ENCODE measurements at places on chromosomes 5 and 9.

- DNase-seq, result peak; percentile 53
Observed at GRCh38 chr5:171419688-171420430, 412 bp downstream of the FGF18 start.

GRCh38 chr9:133938086-133938485 lies 54.0 kb downstream of the VAV2 start:
- no peak for DNase-seq

GRCh38 chr5:88680253-88681132 lies 202.5 kb downstream of the MEF2C start:
- DNase-seq, result peak; percentile 34

DNA sequence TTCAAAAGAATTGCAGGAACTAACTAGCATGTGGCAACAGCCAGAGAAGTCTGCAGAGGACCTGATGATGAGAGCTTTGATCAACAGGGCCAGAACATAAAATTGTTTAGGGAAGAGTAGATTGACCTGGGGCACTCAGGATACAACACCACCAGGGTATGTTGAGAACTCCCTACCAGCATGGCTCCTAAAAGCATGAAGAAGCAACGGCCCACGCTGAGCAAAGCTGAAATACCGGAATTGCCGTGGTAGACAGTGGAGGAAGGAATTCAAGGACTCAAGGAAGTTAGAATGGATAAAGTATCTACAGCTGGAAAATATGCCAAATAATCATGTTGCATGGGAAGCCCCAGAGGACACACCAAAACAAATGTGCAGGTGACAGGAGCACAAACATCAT lies 31.6 kb downstream of the DROSHA start:
- DNase-seq, result no peak

- DNase-seq, result no peak
Observed at GRCh38 chr5:180156141-180156540, 52.9 kb downstream of the RASGEF1C start.

DNA sequence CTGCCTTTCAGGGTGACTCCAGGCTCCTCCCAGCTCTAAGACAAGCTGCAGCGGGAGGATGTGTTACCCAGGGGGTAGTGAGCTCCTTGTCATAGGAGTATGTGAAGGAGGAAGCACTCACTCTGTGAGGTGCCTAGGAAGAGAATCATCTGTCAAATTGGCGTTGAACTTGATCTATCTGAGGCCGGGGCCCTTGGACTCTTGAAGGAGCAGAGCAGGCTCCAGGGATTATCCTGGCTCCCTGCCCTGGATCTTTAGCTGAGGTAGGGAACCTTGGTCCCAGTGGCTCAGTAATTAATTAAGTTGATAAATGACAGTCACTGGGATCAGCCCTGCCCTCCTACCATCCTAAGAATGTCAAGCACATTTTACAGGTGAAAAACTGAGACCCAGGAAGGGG lies 15.5 kb downstream of the ADGRD2 start:
- no peak for DNase-seq

DNA sequence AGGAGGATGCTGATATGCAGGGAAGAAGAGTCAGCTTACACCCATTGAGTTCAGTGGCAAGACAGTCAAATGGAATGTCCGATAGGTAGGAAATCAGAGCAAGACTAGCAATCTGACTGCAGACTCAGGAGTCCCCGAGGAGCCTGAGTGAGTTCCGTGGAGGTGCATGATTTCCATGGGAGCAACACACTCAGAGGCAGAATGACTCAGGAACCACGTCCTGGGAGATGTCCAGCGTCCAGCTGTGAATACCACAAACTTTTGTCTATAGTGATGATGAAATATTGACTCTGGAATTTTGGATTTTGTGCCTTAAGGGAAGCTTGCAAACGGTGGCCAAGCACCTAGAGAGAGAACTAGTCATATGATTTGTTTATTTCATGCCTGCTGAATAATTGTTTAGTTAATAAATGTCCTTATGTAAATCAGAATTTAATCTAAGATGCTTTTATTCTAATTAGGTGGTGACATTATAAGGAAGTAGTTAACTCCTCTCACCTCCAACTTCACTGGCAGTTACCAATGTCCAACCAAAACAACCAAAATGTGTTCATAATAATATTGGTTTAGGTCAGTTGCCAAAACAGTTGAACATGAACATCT lies 100.4 kb downstream of the PDE4D start:
- DNase-seq, result peak; percentile 95

DNA sequence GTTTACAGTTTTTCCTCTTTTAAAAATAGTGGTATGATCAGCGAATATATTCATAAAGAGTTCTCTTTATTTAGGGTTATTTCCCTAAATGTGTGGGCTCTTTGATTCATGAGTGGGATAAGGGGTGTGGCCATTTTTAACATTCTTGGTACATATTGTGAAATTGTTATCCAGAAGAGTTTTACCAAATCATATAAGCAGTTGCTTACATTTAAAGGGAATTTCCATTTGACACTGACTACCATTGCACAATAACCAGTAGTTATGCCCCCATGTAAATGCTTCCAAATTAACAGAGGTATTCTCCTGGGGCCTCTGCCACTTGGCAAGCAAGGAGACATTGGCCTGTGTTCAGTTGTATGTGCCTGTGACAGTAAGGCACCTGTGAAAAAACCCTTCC lies 27.2 kb downstream of the SLC25A48 start:
- peak; percentile 4 for DNase-seq

GRCh38 chr5:568061-568781 lies 43.9 kb upstream of the CEP72 start:
- DNase-seq, result no peak

GRCh38 chr5:5420251-5420650 lies 2.2 kb upstream of the ICE1 start:
- DNase-seq, result no peak

GRCh38 chr9:116279230-116279629 lies 125.6 kb downstream of the PAPPA start:
- peak; percentile 67 for DNase-seq

DNA sequence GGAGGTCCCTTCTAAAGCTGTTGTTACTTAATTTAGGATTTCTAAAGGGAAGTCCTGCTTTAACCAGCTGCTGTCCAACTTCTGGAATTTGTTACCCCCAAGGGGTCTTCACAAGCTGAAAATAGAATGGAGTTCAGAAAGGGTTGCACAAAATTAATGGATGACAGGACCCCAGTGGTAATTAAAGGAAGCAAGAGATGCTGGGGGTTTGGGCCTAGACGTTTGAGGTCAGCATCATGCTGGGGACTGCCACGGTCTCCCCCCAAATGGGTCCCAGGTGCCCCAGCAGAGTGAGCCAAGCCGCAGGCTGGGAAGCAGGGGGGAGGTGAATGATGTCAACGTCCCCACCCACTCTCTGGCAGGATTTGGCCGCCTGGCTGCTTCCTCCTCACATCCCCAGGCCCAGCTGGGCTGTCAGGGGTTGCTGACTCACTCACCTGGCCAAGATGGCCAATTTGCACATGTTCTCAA lies 97.5 kb upstream of the ARAP3 start:
- DNase-seq, result peak; percentile 10

DNA sequence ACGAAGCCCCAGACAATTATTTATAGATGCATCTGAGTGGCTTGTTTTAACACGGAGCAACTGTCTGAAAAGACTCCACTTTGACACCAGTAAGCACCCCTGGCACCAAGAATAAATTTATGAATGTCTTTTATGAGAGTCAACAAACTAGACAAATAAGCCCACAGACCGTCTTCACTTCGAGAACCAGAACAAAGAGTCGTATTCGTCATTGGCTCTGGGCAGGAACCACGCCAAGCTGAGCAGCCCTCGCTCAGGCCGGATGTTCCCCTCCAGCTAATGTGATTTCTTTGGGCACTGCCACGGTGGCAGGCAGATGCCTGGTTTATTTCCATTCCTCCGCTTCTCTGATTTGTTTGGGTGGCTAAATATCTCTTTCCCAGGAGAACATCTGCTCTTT lies 91.9 kb upstream of the STC2 start:
- DNase-seq, result no peak

DNA sequence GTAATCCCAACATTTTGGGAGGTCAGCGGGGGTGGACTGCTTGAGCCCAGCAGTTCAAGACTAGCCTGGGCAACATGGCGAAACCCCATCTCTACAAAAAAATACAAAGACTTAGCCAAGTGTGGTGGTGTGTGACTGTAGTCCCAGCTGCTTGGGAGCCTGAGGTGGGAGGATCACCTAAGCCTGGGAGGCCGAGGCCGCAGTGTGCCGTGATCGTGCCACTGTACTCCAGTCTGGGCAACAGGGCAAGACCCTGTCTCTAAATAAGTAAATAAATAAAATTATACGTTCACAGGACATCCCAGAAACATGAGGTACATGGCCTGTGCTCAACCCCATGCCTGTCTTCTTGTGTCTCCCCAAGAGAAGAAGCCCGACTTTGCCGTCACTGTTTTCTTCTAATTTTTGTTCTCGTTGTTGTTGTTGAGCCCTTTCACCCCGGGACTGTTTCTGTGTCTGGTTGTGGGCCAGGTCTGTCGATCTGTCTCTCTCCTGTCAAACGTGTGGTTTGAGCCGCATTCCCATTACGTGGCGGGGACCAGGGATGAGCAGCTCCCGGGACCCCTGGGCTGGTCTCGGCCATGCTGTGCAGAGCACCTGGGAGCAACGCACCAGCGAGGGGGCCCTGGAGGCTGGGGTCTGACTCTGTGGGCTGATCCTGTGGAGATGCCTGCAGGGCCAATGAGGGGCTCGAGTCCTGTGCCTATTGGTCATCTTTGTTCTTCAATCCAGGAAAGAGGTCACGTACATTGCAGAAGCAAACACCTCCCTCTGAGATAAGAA lies 32.2 kb downstream of the NACC2 start:
- DNase-seq, result no peak

DNA sequence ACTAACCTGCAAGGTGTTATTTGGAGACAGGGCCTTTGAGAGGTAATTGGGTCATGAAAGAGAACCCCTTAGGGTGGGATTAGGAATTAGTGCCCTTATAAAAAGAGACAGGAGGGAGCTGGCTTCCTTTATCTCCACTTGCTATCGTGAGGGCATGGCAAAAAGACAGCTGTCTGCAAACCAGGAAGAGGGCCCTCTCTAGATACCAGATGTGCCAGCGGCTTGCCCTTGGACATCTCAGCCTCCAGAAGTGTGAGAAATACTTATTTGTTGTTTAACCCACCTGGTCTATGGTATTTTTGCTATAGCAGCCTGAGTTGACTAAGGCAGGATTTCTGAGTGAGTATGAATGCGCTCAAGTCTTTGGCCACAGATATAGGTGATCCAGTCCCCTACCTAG lies 978 bp upstream of the RGS14 start:
- no peak for DNase-seq

DNA sequence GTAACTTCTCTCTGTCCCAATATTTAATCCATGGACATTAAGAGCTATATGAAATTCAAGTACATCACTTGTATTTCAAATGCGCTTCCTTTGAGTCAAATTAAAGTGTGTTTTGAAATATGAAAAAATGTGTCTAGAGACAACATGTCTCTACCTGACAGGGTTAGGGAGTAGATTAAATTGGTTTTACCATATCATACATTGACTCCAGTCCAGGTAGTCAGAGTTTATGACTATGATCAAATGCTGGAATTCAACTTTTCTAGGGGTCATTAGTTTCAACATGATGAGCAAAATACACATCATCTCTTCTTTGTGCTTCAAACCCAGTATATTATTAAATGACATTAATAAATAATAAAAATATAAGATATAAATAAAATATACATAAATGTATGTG lies 259.2 kb downstream of the CDH10 start:
- DNase-seq, result no peak

- DNase-seq, result no peak
Observed at GRCh38 chr9:136363949-136364748, 605 bp upstream of the DNLZ start.
